ENCODE measurements at places on chromosomes 2 and 18.

GRCh38 chr2:224405412-224405811 lies 3.5 kb upstream of the FAM124B start:
- no peak for DNase-seq

DNA sequence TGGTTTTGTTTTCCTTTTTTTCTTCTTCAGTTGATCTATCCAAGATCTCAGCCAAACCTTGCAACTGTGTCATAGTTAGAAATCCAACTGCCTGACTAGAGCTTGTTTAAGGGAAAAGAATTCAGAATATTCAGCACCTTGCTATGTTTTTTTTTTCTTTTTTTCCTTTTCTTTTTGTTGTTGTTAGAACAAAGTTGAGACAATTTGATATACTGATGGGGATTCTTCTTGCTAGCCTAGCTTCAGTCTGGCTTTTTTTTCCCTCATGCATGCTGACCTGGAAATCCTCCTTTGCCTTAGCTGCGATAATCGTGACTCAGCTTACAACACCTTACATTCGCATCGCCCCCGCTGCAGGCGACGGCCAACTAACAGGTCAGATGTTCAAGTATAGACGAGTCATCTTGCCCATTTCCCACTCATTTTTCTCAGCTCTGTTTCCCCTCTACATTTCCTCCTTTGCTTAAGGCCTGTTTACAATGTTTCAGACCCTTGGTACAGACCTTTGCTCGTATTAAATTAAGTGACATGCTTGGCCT lies 487.2 kb upstream of the RAB12 start:
- no peak for DNase-seq

DNA sequence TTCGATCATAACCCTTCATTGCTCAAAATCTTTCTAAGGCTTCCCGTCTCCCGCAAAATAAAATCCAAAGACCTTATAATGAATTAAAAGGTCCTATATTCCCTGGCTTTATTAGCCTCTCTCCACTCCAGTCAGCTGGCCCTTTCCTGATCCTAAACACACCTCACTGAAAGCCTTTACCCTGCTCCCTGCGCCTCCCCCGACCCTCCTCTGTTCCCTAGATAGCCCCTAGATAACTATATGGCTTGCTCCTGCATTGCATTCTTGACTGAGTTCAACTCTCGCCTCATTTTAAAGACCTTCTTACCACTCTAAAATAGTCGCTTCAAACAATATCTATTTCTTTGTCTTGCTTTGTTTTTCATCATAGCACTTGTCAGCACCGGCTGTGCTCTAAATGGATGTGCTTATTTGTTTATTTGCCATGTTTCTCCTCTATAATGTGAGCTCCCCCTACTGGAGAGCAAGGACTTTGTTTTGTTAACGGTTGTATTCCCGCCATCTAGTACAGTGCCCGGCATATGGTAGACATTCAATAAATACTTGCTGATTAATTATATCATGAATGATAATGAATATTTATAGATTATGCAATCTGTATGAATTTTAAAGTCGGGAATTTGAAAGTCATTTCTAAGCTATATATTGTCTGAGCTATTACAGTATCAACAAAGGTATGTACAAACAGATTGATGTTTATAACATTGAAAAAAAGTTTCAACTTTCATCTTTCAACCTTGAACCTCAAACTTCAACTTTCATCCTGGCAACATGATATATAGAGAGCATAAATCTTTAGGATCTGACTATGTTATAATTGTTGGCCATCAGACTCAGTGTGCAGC lies 32.4 kb upstream of the VIT start:
- DNase-seq: no peak

- DNase-seq: no peak
Observed at GRCh38 chr2:8000870-8001269, 681.0 kb upstream of the ID2 start.

- no peak for DNase-seq
Observed at GRCh38 chr2:133418671-133419070, 149.6 kb downstream of the NCKAP5 start.

Data from activated effector memory CD4-positive, alpha-beta T cell treated with anti-CD3 and anti-CD28 coated beads, Interleukin-2, amount 50 U/mL, for 16 hours (primary cell).